ENCODE measurements at places on chromosomes 5 and 9.

DNA sequence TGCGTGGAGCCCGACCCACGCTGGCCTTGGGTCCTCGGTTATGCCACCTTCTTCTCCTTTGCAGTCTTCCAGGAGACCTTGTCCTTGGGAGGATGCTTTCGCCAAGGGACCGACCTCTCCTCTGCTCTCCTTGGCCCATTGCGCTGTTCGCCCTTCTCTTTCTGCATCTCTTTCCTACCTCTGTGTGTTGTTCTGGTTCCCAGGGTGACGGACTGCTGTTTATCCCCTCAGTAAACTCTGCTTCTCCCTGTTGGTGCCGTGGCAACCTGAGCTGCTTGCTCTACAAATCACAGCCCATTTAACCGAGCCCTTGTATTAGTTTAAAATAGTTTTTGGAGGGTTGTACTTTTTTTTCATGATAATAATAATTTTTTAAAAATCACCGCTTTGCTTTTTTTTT, 97.9 kb downstream of the DAPK1 start:
- DNase-seq, result no peak

DNA sequence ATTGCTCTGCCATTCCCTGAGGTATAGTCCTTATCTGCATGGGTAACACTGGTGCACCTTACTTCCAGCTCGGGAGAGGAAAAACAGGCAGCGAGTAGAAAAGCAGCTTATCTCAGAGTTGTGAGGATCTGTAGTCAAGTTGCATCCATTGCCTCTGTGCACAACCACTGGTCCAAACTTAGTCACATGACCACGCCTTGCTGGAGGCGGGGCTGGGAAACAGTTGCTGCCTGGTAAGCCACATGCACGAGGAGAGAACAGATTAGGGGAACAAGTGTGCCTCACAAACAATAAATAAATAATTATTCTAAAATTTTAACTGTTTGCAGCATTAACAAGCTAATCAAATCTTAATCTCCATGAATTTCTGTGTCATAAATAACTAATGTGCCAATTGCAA, 18.6 kb downstream of the ZNF622 start:
- DNase-seq, result no peak

DNA sequence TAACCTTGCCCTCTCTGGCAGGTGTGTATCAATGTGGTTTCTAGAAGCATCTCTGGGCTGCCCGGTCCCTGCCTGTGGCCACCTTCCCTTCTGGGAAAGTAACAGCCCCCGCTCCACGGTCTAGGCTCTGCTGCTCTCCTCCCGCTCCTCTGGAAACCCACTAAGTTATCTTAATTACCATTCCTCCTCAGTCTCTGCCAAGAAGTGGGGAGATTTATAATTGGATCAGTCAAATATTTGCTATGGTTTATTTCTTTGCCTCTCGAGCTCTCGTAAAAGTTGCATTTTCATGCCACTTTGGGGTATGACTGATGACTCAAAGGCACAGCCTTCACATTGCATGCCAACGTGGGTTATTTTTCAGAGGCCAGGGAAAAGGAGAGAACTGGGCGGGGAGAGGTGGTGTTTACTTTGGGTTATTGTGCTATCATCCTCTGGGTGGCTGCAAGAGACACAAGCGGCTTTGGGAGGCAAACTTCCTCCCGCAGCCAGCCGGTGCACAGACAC, 205.3 kb upstream of the WWC1 start:
- no peak for DNase-seq

DNA sequence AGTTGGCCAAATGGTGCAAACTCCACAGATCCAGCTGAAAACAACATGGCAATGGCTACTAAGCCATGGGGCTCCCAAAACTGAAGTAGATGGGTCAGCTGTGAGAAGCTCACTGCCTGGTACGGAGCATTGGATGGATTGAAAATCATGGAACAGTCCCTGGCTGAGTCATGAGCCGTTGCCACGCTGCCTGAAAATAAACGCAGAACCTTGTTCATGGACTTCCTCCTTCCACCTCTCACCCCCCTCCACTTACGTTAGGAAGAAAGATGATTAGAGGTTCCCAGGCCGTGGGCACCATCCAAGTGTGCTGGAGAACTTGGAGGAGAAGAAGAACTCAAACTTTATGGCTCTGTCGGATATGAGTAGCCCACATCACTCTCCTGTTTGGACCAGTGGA, 6.8 kb upstream of the DIPK1B start:
- DNase-seq, result no peak

GRCh38 chr5:25568294-25568693, 923.5 kb upstream of the CDH10 start:
- no peak for DNase-seq

DNA sequence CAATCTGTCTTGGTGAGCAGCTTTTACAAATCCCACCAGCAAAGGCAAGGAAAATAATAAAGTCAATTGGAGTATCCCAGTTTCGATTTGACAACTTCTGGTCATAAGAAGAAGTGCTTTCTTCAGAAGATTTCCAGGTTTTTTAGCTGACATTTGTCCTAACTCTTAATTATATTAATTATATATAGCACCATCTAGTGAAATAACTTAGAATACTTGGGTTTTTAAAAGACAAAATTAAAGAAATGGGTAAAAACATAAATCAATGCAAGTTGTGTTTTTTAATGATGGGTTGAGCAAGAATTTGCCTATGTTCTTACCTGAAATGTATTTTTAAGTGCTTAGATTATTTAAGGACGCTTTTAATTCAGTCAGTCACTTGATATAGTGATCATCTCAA, 421.8 kb downstream of the ACTL7B start:
- no peak for DNase-seq

GRCh38 chr5:128403333-128403732, 134.7 kb downstream of the FBN2 start:
- no peak for DNase-seq

- peak; percentile 1 for DNase-seq
Measured at GRCh38 chr5:74316064-74316603, 324.4 kb downstream of the ENC1 start.

- DNase-seq, result no peak
Measured at GRCh38 chr9:134605966-134606357, 35.6 kb upstream of the COL5A1 start.

GRCh38 chr5:67770431-67771025, 445.0 kb upstream of the PIK3R1 start:
- no peak for DNase-seq

- DNase-seq, result no peak
Measured at GRCh38 chr5:80248378-80248777, 7.5 kb downstream of the SERINC5 start.

GRCh38 chr5:2009986-2010914, 127.5 kb upstream of the IRX4 start:
- DNase-seq, result no peak

- no peak for DNase-seq
Measured at GRCh38 chr9:35673132-35674024, at the start of gene CA9. CA9 (plus strand) TSS chr9:35673928; CDS start chr9:35673960, 32 bp downstream.

All from stimulated activated CD4-positive, alpha-beta T cell treated with anti-CD3 and anti-CD28 coated beads, Interleukin-2, amount 100 ng/mL, for 48 hours (primary cell).